ENCODE measurements at places on chromosomes 13 and 19.
A peak's percentile ranks its signal among the peaks of the same experiment; 100 is the strongest.

- DNase-seq: no peak
Measured at GRCh38 chr19:33301900-33302174, 497 bp downstream of the CEBPA start.

DNA sequence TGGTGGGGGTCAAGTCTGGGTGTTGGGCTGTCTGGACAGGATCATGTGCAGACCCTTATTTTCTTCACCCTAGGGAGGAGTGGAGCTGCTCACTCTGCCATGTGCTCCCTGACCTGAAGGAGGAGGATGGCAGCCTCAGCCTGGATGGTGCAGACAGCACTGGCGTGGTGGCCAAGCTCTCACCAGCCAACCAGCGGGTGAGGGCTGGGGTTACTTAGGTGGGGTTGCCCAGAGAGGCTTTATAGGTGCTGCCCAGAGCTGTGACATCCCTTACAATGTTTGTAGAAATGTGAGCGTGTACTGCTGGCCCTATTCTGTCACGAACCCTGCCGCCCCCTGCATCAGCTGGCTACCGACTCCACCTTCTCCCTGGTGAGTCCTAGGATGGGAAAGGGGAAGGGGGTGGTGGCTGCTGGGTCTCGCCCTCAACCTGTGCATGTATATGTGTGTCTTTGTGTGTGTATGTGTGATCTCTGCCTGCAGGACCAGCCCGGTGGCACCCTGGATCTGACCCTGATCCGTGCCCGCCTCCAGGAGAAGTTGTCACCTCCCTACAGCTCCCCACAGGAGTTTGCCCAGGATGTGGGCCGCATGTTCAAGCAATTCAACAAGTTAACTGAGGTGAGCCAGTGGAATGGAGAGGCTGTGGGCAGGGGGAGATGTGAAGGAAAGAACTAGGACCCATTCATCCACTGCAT is 5.1 kb downstream of the CHMP2A start:
- no peak for DNase-seq

- no peak for DNase-seq
Measured at GRCh38 chr13:97982286-97982685, 28.8 kb downstream of the IPO5 start.

- DNase-seq: no peak
Measured at GRCh38 chr13:63851526-63851925, 2435.9 kb upstream of the PCDH20 start.

DNA sequence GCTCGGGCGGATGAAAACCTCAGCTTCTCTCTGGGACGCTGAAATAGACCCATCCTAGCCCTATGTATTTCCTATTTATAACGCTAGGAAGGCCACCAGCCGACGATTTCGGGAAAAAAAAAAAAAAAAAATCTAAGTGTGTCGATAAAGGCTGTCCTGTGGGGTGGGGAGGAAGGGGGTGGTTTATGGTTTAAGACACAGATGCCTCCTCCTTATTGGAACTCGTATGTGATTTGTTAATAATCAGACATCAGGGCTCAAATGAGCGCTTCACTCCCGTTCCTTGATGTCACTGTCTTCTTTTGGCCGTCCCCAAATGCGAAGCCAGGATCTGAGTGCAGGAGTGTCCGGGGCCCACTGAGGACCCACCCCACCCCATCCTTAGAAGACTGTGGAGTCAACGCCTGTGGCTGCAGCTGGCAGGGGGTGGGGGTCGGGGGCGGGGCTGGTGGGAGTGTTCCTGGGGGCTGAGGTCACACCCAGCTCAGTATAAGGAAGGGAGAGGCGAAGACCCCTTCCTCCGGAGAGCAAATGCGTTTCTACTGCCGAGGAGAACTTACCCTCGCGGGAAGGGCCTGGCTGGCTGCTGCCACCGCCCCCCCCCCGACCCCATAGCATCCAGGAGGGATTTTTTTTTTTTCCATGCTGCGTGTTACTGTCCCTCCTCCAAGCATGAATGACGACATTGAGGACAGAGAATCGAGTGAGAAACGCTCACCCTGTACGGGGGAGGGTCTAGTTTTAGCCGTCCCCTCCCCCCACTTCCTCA is 971 bp downstream of the ATCAY start:
- no peak for DNase-seq

GRCh38 chr13:24127116-24127631 is 33.3 kb upstream of the SPATA13 start:
- DNase-seq: no peak

DNA sequence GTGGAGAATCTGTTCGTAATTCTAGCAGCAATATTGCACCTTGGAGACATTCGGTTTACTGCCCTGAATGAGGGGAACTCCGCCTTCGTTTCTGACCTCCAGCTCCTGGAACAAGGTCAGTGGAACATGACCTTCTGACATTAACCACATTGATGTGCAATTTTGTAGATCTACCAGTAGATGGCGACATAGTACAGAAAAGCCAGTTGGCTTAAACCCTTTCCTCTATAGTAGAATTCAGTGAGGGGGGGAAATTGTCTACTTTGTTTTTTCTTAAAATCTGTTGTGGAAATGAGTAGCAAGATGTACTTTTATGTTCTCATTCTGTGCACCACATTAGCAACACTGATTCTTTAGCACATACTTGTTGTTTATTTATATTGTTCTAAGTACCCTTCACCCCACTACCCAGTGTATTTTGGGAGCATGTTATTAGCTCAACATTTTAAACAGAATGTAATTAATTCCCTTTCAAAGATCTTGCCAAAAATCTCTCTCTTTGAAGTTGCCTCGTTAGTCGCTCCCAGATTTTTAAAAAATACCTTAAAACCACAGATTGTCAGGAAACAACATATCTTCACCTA is 332.2 kb downstream of the MYO16 start:
- no peak for DNase-seq

DNA sequence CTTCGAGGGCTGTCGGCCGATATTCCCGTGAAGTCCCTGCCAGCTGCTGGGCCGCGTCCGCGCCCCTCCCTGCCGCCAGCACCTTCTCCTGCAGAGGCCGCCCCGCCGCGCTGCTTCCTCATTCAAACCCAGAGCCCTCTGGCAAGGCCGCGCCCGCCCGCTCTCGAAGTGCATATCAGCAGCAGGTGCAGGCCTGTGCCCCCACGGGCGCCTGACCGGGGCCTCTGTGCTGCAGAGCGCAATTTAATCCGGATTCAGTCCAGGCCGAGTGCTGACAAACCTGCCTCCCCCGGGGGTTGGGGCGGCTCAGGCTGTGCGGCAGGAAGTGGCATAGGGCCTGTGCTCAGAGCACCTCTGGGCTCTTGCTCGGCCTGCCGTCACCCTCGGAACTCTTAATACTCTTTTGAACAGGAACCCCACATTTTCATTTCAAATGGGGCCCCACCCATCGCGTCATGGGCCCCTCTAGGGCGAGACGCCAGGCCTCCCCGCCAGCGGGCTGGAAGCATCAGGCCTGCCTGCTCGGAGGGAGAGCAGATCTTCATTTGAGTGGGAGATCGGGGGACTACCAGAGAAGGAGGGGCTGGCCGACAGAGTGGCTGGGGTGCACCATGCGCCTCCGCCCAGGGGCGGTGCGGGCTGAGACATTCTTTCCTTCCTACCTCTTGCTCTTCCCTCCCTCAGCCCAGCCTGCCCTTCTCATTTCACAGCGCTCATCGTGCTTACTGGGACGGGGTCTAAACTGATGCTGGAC is 125.7 kb downstream of the TNFRSF19 start:
- DNase-seq: peak; percentile 35

GRCh38 chr13:37669845-37670244 is 71.3 kb upstream of the POSTN start:
- DNase-seq: no peak
